ENCODE measurements at places on chromosomes 2 and 18. TPM values are rescaled to one million over a fixed set of nuclear protein-coding genes. Genes with fewer than 3 reads are reported as not detected.

DNA sequence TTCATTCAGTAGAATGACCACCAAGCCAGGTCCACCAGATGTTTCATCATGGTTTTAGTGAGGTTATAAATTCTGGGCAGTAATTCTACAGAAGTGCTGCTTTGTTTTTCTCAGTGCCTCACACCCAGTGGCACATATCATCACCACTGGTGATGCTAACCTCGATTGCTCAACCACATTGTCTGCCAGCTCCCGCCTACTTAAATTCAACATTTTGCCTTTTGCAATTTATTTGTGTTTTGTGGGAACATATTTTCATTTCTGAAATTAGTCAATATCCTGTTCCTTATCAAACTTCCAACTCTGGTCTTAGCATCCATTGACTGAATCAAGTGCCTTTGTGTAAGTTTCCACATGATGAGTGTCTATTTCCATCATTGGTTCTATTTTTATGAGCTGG is 62.3 kb upstream of the TMEM178A start:
- H3K27me3 ChIP-seq = no peaks in the 10 kb centered on the region
- no peaks in the 10 kb centered on the region for H3K4me1 ChIP-seq
- no peak overlapping the region for H3K4me3 ChIP-seq
- no peaks in the 10 kb centered on the region for H3K36me3 ChIP-seq
- H3K27ac ChIP-seq = no peak overlapping the region
- DNase-seq = no peak

TMEFF2 gene
- not detected for total RNA-seq

GRCh38 chr2:76194031-76194775 is 483.5 kb upstream of the GCFC2 start:
- H3K36me3 ChIP-seq = no peaks in the 10 kb centered on the region
- H3K27ac ChIP-seq = no peak overlapping the region
- no peaks in the 10 kb centered on the region for H3K4me1 ChIP-seq
- no peaks in the 10 kb centered on the region for H3K27me3 ChIP-seq
- no peak overlapping the region for H3K4me3 ChIP-seq
- DNase-seq = no peak

DNA sequence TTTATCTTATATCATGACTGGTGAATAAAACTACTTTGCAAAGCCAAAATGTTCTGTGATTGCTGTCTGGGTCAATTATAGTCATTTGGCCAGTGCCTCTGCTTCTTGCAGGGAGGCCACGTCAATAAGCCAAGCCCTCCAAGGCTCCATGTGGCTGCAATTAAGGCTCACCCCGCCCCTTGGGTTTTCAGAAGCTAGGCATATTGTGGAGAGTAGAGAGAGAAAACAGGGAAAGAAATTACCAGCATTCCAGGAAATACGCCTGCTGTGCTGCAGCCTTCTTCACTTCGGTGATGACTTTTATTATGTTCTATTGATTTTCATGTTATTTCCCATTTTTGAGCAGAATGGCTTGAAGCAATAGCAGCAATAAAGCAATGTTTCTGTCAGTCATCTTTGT is 319.7 kb downstream of the SOX11 start:
- H3K27ac ChIP-seq = no peak overlapping the region
- no peaks in the 10 kb centered on the region for H3K36me3 ChIP-seq
- no peaks in the 10 kb centered on the region for H3K27me3 ChIP-seq
- no peak for DNase-seq
- H3K4me3 ChIP-seq = no peak overlapping the region
- no peaks in the 10 kb centered on the region for H3K4me1 ChIP-seq

MC4R gene
- total RNA-seq = not detected

DNA sequence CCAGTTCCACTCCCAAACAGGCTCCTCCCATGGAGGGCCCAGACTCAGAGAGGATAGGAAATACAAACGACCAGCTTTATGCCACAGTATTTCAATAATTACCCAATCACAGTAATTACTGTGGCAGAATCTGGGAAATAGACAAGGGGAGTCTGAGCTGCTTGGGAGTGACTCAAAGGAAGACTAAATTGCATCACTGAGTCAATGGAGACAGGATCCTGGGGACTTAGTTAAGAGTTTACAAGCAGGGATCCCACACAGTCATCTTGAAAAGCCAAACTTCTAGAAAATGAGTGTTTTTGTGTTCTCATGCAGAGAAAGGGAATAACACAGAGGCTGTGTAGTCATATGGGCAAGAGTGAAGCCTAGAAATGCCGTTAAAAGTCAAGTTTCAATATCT is 1142.1 kb downstream of the CNTNAP5 start:
- H3K4me3 ChIP-seq = no peak overlapping the region

DNA sequence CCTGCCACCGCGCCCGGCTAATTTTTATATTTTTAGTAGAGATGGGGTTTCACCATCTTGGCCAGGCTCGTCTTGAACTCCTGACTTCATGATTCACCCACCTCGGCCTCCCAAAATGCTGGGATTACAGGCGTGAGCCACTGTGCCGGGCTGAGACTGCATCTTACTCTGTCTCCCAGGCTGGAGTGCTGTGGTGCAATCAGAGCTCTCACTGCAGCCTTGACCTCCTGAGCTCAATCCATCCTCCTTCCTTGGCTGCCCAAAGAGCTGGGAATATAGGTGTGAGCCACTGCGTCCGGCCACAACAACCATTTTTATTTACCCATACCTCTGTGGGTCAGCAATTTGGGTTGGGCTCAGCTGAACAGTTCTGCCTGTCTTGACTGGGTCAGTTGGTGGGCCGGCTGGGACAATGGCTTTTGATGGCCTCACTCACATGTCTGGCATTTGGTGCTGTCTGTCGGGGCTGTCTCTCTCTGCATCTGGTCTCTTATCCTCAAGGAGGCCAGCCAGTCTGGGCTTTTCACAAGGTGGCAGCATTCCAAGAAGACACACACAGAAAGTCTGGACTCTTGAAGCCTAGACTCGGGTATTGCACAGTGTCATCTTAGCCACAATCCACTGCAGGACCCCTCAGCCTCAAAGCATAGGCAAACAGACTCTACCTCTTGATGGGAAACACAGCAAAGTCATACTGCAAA is 116.8 kb upstream of the GATA6 start:
- no peak overlapping the region for H3K27ac ChIP-seq
- no peak overlapping the region for H3K4me3 ChIP-seq
- no peaks in the 10 kb centered on the region for H3K36me3 ChIP-seq
- no peaks in the 10 kb centered on the region for H3K27me3 ChIP-seq
- peak; percentile 54 for DNase-seq

DNA sequence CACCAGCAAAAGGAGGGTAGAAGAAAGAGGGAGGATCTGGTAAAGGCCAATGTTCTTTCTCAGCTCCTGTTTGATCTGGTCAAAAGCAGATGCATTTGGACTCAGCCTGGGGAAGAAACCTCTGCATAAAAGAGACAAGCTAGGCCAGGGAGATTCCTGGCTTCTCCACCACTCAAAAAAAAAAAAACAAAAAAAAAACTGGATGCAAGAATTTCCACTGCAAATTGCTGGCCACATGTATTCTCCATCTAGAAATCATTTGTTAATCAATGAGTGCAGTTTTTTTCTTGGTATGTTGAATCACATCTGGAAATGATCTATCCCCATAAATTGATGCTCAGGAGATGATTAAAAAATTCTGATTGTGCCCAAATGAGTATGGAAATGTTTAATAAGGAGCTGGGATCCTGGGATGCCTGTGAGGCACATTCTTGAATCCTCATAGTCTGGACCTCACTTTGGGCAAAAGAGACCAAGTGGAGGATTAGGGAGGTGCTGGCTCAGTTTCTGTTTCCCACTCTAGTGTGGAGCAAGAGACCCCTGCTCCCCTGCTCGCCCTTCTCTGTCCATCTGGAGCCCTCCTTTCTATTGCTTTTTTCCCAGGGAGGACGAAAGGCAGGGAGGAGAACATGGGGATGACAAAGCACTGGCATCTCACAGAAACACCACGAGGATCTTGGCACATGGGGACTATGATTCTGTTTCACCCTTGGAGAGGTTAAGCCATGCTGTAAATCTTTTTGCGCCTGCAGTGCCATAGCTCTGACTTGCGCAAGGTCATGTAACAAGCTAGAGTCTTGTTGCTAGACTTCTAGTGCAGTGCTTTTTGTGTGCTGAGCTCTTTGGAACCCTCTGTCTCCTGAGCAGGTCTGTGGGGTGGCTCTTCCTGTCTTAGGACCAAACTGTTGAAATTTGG is 57.6 kb downstream of the APOB start:
- DNase-seq = peak; percentile 23
- no peak overlapping the region for H3K4me3 ChIP-seq
- H3K27me3 ChIP-seq = no peaks in the 10 kb centered on the region
- H3K4me1 ChIP-seq = no peaks in the 10 kb centered on the region
- H3K27ac ChIP-seq = no peak overlapping the region

AKAIN1 gene
- 3.0 TPM for total RNA-seq
